ENCODE measurements at places on chromosomes 1 and 21.

DNA sequence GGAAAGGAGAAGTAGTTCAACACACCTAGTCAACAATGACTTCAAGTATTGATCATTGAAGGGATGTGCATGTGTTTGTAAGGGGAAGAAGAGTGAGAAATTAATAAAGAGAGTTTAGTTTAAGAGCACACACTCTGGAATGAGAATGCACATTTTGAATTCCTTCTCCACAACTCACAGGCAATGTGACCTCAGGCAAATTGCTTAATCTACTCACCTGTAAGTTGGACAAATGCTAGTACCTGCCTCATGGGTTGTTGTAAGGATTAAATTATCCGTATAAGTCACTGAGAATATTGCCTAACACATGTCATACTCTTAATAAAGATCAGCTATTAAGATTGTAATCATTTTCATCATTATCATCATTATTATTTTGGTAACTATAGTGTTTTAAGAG is 204.0 kb upstream of the NFIA start:
- DNase-seq, result no peak

DNA sequence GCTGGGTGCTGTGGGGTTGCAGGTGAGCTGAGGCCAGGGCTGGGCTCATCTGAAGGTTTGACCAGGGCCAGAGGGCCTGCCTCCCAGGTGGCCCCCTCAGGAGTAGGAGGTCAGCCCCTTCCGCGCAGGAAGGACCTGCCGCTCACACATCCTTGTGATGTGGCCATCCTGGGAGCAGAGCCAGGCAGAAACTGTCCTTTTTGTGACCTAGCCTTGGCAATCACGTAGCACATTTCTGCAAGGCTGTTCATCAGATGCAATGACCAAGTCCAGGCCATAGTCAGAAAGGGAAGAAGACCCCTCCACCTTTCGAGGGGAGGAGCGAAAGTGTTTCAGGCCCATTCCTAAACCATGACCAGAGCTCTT is 55.5 kb upstream of the TRAPPC10 start:
- DNase-seq, result no peak

GRCh38 chr1:70427976-70428375 is 16.9 kb downstream of the CTH start:
- no peak for DNase-seq

- DNase-seq, result peak; percentile 10
Measured at GRCh38 chr1:214332946-214333798, 52.2 kb downstream of the SMYD2 start.

GRCh38 chr1:111175349-111175748 is 25.1 kb downstream of the DENND2D start:
- DNase-seq, result no peak

DNA sequence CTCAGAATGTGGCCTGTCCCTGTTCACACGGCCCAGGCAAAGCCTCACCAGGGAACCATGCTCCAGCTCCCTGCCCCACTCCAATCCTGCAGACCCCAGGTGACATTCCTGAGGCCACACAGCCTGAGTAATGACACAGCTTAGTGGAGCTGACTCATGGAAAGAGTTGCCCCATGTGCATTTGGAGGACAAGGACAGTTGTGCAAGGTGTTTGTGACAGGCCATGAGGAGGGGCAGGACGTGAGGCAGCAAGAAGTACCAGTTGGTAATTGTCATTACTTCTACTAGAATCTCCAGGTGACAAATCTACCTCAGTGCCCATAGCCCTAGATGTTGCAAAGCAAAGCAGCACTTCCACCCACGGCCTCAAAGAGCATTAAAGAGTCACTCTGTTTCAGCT is 15.2 kb downstream of the PRR9 start:
- no peak for DNase-seq

- no peak for DNase-seq
Measured at GRCh38 chr1:184021728-184022127, 15.8 kb downstream of the COLGALT2 start.

DNA sequence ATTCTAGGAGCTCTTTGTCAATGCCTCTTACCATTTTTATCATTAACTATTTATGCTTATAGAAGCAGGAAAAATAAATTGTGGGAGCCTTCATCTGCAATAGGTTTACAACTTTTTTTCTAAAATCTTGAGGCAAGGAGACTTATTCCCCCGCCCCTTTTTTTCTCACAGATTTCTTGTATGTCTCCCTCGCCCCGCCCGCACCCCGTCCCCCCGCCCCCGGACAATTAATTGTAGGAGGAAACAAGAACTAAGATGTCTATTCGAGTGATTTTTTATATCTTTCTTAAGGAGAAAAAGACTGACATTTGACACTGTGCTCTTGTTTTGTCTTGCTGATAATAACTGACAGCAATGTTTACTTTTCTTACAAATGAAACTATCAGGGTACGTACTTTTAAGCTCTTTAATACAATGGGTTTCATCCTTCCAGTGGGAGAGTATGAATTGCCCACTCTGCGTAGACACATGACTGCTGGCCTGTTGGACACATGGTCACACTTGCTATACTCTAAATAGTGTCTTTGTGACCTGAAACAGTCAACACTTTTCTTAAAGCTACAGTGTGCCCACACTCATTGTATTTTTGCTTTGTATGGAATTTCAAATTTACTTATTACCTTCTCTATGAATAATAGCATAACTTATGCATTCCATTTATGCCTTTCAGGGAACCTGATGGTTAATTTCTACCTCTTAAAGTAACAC is 1.5 kb upstream of the IVNS1ABP start:
- no peak for DNase-seq

DNA sequence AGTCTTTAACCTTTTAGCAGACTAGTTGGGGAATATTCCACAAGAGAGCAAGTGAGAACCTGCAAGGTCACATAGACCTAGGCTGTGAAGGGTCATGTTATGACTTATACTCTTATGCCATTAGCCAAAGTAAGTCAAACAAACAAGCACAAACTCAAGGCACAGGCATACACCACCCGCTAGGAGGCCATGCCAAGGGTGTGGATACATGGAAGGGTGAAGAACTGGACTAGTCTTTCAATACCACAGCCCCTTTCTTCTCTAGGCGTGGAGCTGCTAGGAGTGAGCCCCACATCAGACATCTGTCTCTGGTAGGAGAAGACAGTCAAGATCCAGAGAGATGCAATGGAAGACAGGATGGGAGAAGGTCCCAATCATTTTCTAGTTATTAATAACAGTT is 68.6 kb downstream of the BACH1 start:
- no peak for DNase-seq

DNA sequence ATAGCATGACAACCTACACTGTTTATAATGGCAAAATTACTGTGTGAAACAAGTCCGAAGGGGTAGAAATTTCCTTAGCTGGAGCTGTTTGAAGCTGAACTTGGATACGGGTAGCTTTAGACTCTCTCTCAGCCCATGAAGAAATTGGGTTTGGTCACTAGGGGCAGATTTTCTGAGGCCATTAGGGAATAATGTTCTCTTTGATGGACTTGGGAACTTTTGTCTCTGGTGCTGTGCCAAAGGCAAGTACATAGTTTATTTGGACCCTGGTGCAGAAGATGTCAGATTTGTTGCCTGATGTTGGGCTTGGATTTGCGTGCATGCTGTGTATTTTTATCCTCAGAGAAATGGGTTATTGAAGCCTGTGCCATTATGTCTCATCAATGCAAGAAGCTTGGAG is 109.6 kb downstream of the VPS13D start:
- no peak for DNase-seq

- no peak for DNase-seq
Measured at GRCh38 chr1:31062867-31063380, 2.6 kb downstream of the PUM1 start.

- no peak for DNase-seq
Measured at GRCh38 chr1:236009191-236009590, 55.7 kb downstream of the NID1 start.

GRCh38 chr1:1230656-1231399 is 973 bp downstream of the SDF4 start:
- DNase-seq, result no peak

Data from stimulated activated CD4-positive, alpha-beta T cell treated with anti-CD3 and anti-CD28 coated beads, Interleukin-15, amount 100 ng/mL, for 1 hour (primary cell).